Neural crest cell (in vitro differentiated cells): ENCODE measurements at places on chromosomes 5 and 9.

- no peak for DNase-seq
Observed at GRCh38 chr9:128109050-128109709, 18.3 kb downstream of the PTGES2 start.

- DNase-seq = no peak
Observed at GRCh38 chr9:95023217-95024003, 294.1 kb downstream of the FANCC start.

DNA sequence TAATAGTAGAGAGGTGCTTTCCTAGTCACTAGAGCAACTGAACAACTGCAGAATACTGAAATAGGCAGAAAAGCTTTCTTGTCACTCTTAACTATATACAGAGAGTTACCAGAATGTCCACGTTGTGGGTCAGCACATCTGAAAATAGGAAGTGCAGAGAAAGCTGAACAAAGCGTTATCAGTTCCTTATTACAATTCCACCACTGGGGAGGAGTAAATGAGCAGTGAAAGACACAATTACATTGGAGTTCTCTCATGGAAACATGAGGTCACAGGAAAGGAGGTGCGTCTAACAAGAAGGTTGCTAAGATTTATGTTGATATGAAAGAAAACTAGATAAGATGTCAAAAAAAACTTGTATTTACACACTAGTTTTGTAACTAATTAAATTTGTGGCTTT, 461.9 kb upstream of the COX7C start:
- DNase-seq = no peak

GRCh38 chr5:18745988-18746615, 1111.8 kb downstream of the TAF11L14 start:
- DNase-seq = no peak

- no peak for DNase-seq
Observed at GRCh38 chr9:71975833-71976232, 64.4 kb downstream of the C9orf85 start.

DNA sequence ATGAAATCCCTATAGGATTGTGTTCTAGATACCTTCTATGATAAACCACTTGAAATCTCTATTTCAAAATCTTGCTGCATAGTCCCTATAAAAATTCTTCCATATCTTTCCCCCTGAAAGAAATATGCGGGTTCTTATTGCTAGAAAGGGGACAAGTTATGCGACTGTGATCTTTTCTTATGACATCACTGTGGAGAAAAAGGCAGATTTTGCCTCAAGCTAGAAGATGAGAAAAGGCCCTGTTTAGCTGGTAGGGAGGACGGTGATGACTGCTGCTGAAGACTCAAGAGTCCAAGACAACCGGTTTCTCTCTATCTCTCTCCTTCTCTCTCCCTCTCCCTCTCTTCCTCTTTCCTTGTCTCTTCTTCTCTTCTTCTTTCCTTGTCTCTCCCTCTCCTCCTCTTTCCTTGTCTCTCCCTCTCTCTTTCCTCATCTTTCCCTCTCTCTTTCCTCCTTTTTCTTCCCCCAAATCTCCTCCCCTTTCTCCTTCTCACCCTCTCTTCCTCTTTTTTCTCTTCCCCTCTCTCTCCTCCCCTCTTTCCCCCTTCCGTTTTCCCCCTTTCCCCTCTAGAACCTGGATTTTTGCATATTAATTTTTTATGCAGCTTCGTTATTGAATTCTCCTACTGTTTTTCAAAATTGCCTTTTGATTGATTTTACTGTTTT, 5.3 kb downstream of the OR2S2 start:
- DNase-seq = no peak

DNA sequence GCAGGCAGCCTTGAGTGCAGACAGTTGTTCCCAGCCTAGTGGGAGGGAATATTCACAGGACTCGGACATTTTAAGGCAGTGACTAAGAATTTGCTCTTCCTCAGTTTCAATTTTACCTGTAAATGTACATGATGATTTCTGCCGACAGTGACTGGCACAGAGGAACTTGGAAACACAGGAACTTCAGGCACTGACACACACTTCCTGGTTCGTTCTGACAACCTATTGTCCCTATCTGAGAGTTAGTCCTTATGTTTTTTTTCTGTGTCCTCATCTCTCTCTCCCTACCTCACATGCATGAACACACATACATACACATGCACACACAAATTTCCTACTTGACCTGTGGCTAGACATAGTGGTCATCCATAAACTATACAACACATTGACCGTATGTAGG, 89.4 kb upstream of the CD180 start:
- DNase-seq = no peak

DNA sequence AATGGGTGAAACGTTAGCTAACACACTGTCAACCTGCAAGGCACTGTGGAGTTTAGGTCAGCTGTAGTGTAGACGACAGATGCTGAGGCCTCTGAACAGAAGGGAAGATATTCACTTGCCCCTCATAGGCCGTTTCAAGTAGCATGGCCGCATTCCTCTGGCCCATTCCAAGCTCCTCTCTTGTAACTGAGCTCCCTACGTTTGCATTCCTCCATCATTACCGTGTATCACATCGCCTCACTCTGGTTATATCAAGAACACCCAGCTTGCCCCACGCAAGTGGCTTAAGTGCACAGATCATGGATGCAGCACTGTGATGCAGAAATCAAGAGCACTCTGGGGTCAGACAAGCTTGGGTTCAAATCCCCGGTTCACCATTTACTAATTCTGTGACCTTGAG, 43.3 kb downstream of the PRELID2 start:
- no peak for DNase-seq

GRCh38 chr9:112550531-112550930, 63.9 kb downstream of the KIAA1958 start:
- no peak for DNase-seq

DNA sequence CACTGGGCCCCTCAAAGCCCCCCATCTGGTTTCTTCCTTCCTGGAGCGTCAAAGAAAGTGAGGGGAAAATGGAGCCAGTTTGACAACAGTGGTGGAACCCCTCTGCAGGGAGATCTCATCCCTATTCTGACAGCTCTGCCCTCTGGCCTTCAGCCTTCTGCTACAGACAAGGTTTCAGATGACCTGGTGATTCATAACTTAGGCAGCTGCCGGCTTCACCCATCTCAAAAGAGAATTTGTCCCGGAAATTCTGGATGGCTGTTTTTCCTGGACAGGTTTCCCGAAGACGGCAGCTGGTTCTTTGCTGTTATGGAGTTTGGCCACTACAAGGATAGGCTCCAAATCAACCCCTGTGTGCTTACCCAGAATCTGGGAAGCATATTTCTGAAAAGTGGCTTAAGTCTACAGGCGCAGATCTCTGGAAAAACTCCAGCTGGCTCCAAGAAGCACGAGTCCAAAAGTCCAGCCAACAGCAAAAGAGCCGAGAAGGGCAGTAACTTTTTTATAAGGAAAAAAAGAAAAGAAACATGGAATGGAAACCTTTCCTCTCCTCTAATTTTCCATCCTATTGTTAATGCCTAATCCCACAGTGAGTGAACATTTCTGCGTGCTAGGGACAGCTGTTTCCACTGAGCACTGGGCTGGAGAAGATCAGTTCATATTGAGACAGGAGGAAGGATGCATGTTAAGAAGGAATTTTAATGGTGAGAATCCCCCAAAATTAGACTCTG, 54.5 kb downstream of the ZNF366 start:
- DNase-seq = no peak

DNA sequence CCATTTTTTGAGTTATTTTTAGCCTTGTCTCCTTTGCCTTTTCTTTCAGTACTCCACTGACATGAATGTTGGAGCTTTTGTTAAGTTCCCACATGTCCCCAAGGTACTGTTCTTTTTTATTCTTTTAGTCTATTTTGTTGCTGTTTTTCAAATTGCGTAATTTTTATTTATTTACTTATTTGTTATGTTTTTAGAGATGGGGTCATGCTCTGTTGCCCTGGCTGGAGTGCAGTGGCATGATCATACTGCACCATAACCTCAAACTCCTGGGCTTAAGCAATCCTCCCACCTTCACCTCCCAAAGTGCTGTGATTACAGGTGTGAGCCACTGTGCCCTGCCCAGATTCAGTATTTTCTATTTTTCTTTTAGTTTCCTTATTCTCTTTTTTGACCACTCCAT, 5.4 kb upstream of the PCDHA1 start:
- DNase-seq = no peak

GRCh38 chr9:84154320-84154719, 173.7 kb downstream of the RMI1 start:
- DNase-seq = no peak
